ENCODE measurements at places on chromosomes 16 and 17.
A peak's percentile ranks its signal among the peaks of the same experiment; 100 is the strongest.

- DNase-seq = peak; percentile 20
Observed at GRCh38 chr16:48318630-48319029, 66.6 kb downstream of the SIAH1 start.

- no peak for DNase-seq
Observed at GRCh38 chr17:75105126-75106080, 4.4 kb upstream of the ARMC7 start.

DNA sequence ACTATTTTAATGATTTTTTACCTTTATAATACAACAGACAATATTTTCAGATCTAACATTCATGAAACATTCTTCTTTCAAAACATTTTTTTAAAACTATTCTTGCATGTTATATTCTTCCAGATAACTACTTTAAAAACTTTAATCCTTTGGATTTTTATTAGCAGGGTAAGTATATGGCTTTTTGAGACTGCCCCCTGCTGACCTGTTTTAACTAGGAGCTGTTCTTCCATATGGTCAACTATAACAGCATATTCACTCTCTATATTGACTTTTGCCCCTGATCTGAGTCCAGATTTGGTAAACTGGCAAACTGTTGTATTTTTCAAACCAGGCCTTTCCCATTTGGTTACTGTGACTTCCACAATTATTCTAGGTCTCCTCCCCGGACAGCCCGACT, 16.5 kb downstream of the ZNF18 start:
- DNase-seq = no peak

DNA sequence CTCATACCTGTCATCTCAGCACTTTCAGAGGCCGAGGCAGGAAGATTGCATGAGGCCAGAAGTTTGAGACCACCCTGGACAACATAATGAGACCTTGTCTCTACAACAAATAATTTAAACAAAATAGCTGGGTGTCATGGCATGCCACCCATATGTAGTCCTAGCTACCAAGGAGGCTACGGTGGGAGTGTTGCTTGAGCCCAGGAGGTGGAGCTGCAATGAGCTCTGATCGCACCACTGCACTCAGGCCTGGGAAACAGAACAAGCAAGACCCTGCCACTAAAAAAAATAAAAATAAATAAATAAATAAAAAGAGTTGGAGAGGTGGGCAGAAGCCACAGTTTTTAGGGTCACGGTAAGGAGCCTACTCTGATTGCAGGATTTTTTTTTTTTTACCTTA, 136.0 kb downstream of the TANC2 start:
- DNase-seq = no peak
